ENCODE measurements at places on chromosomes 7 and 10. TPM values are rescaled to one million over a fixed set of nuclear protein-coding genes. Genes with fewer than 3 reads are reported as not detected.

GRCh38 chr10:97842656-97843280 is 6.9 kb upstream of the GOLGA7B start:
- DNase-seq, result no peak

SPDYE6 gene
- not detected for total RNA-seq

- no peak for DNase-seq
These were observed 567.6 kb downstream of the PTPRN2 start for GRCh38 chr7:158019726-158020705.

DNA sequence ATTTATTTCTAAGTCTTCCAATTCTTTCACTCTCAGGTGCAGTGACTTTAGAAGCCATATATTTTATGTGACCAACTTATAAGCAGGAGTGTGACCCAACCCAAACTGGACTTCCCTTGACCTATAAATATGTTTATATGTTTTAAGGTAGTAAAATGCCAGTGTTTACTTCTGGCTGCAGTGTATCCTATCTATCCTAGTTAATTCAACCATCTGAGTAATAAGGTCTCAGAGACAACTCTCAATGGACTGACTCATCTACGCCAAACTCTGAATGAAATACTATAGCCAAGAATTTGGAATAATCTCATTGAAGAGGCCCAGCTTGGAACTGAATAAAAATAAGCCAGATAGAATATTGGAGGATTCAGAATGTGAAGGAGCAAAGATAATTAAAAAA is 544.5 kb upstream of the SORCS1 start:
- no peak for DNase-seq

BMPER gene
- not detected for total RNA-seq

GRCh38 chr10:130989670-130990232 is 321.8 kb downstream of the TCERG1L start:
- DNase-seq, result no peak

Data from activated CD8-positive, alpha-beta memory T cell treated with anti-CD3 and anti-CD28 coated beads, Interleukin-2, amount 10 ng/mL, durations not matched to agents 7 days and 5 days (primary cell).